OCI-M1 (cell line): ENCODE measurements at places on chromosomes 7 and 10.
A peak's percentile ranks its signal among the peaks of the same experiment; 100 is the strongest.

- no peak for DNase-seq
These were observed 15.2 kb downstream of the FGL2 start for GRCh38 chr7:77184463-77184862.

- DNase-seq: peak; percentile 20
These were observed 90.1 kb upstream of the NANOS1 start for GRCh38 chr10:118939211-118940007.

- no peak for DNase-seq
These were observed 30.1 kb downstream of the DENND2A start for GRCh38 chr7:140610204-140611165.

DNA sequence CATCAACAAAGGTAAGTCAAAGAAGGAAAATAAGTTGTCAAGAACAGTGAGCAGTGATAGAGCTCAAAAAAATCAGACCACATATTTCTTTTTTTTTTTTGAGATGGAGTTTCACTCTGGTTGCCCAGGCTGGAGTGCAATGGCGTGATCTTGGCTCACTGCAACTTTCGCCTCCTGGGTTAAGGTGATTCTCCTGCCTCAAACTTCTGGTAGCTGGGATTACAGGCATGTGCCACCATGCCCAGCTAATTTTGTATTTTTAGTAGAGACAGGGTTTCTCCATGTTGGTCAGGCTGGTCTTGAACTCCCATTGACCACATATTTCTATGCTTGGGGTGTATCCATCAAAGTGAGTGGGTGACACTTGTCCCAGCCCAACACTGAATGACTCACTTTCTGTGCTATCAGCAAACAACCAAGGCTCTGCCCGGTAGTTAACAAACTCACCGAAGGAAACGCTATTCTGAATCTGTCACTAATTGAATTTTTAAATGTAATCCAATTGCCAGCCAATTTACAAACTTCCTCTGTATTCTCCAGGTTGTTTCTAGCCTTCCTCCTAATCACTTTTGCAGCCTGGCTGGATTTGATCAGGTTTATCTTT lies 19.6 kb upstream of the SMNDC1 start:
- no peak for DNase-seq

- DNase-seq: no peak
These were observed 6.8 kb upstream of the COMMD3 start for GRCh38 chr10:22309180-22310000.

- no peak for DNase-seq
These were observed 5.6 kb upstream of the PSTK start for GRCh38 chr10:122974543-122975064.

DNA sequence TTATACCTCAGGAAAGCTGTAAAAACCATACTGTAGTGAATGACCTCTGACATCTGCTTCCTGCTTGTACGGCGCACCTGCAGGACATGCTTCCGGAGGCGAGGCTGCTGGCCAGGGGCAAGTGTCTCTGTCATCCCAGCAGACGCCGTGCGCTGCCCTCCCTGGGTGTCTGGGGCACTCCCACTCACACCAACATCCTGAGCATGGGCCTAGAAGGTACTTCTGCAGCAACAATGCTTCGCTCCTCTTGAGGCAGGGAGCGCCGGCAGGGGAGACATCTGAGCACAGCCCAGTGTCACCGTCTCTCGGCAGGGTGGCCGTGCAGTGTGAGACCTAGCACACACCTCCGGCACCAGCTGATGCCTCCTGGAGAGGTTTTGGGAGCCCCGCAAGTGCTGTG lies 269.2 kb downstream of the MAD1L1 start:
- no peak for DNase-seq

DNA sequence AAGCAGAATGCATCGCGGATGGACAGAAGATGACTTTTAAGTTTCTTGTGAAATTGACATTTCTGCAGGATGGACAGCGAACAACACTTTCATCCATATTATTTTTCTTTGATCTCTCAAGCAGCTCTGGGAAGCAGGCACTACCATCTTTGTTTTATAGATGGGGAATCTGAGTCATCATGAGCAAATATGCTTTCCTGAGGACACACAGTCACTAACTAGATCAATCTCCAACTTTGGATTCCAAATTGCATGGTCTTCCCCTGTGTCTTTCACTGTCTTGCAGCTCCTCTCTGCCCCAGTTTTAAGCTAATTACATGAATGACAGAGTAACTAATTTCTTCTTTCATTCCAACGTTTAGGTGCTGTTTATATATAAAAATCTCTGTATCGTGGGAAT lies 201.5 kb downstream of the ADAM12 start:
- no peak for DNase-seq

DNA sequence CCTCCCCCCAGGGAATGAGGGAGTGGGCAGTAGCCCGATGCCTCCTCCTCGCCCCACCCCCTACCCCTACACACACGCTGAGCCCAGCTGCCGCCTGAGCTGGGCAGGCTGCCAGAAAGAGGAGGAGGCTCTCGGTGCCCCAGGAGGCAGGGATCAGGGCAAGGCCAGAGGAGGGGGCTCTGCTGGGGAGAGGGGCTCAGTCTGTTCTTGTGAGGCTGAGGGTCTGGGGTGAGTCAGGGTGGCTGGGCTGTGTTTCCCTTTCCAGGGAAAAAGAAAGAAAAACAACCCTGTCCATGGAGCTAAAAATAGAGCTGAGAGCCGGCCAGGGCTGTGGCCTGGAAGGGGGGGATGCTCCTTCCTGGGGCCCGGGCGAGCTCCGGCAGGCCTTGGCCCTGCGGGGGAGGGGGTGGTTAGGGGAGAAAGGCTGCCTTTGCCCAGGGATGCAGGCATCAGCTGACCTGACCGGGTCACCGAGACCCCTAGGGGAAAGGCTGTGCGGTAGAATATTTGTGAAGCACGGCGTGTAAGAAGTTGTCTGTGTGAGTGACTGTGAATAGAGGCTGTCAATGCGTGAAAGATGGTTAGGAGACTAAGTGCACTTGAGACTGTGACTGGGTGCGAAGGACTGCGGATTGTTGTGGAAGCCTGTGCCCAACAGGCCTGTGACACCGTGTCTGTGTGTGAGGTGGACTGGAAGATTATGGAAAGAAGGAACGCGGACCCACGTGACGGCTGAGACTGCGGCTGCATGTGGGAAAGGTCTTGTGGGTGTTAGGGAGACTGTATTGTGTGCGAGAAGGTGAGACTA lies 1.2 kb upstream of the LZTS2 start:
- DNase-seq: peak; percentile 91

DNA sequence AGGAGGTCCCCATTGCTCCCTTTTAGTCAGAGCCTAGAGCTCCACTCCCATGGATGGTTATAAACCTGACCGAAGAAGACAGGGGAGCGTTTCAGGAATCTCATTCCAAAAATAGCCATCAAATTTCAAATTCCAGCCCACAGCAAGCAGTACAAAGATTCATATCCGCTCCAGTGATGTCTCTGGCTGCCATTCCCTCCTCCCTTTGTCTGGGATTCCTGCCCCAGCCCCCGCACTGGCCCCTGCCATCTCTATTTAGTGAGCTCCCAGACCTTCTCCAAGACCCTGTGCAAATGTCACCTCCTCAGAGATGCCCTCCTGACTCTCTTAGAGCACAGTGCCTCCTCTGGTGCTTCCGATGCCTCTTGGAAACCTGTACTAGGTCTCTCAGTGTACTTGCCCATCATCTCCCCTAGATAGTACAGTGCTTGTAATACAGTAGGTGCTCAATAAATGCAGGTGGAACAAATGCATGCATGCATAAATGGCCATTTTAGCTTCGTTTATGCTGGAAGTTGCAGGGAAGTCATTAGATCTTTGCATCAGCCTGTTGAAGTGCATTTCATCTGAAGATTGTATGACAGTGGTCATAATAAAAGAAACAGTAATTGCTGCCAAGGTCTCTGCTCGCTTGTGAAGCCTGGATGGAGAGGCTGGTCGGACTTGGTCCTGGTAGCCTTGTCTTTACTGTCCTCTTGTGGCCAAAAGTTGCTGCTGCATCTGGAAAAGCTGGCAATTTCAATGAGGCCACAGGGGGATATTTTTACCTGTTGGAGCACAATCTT lies 32.0 kb upstream of the HABP2 start:
- peak; percentile 83 for DNase-seq

- DNase-seq: no peak
These were observed 94.4 kb upstream of the INSIG1 start for GRCh38 chr7:155203059-155203881.

GRCh38 chr7:28243861-28244260 lies 63.3 kb upstream of the JAZF1 start:
- no peak for DNase-seq

DNA sequence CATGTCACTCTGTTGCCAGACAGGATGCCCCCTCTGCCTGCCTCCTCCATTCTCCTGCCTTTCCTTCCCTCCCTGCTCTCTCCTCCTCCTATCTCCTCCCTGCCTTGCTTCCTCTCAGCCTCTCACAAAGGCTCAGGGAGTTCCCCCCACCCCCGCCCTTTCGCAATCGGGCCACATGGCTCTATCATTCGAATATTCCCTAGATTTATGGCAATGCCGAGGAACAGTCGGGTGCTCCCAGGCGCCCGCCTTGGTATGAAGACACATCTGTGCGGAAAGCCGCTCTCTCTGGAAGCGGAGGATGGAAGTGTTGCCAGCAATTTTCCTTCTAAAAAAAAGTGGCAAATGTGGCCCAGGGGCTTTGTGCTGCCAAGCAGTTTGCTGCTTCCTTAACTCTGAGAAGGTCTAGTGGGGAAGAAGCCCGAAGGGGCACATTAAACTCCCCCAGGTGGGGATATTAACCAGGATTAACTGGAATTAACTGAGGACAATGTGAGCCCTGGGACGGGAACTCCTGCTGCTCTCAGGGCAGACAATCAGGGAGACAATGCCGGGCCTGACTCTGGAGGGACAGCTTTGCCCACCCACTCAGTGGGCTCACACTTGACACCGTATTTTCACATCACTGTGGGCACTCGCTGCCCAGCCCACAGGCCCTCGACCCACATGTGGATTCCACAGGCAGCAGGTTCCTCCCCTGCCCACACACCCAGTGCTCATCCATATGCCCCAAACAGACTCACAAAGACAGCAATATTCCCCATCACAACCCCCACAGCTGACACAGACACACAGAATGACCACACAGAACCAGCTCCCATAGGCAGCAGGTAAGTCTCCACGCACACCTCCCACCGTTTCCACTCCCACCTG lies 88.4 kb upstream of the SMNDC1 start:
- peak; percentile 22 for DNase-seq

GRCh38 chr10:30111340-30112022 lies 52.1 kb upstream of the JCAD start:
- DNase-seq: no peak

DNA sequence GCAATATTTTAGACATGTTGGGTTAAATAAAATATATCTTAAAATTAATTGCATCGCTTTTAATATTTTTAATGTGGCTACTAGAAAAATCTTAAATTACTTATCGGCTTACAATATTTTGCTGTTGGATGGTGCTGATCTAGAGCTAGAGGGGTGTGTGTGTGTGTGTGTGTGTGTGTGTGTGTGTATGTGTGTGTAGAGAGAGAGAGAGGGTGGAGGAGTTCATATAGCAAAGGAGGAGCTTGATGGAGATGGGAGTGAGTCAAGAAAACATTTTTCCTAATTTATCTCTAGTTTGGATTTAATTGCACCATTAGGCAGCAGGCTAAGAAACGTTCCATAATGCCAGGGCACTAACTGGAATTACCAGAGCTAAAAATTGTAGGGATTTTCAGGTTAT lies 10.4 kb upstream of the SLC25A13 start:
- DNase-seq: no peak

- DNase-seq: no peak
These were observed 121.4 kb downstream of the DNAJB6 start for GRCh38 chr7:157458254-157458633.

DNA sequence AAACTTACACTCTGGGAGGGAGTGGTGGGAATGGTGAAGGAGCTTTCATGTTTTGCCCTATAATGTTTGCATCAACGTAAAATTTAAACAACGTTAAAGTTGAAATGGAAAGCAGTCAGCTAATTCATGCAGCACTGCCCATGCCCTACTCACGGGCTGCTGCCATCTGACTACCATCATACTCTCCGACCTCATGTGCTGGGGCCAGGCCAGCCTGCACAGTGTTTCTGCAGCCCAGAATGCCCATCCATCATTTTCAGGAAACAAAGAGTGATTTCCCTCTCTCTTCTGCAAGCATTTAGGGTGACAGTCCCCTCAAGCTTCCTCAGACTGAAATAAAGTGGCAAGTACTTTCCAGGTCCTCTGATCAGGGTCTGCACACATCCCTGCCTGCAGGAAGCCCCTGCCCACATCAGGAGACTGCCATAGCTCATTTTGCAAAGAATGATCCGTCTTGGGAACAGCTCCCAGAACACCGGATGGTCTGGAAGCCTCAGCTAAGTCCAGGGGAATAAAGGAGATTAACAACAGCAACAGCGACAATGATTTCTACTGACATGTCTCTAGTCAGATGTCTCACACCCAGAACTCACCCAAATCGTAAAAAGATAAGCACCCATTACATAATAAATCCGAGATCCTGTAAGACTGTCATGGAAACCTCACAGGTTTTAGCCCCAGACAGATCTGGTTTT lies 40.3 kb downstream of the ARHGAP22 start:
- no peak for DNase-seq

DNA sequence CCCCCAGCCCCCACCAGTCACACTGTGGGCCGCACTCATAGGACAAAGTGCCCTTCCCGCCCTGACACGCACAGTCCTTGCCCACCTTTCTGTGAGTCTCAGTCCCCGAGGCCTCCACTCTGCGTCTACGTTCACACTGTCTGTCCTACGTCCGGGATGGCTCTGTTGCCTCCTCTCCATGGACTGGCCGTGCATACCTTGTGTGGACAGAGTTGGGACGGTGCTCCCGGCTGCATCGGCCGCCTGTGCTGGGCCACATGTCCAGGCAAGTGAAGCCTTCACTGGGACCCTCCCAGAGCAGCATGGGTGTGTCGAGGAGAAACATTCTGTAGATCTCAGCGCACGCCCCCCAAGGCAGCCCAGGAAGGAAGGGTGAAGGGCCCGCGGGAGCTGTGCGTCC lies 239.0 kb downstream of the MGMT start:
- DNase-seq: no peak

DNA sequence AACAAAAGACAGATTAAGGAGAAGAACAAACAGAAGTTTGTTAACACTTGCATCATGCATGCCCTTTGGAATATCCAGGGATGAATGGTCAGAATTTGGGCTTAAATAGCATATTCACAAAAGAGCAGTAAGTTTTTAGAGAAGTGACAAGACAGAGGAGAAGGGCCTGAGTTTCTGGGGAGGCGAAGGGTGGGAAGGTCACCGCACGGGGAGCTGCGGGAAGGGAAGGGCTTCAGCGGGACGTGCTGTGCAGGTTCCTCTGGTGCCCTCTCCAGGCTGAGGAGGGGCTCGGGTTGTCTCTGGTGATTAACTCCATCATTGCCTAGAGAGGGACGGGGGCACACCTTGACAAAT lies 10.4 kb upstream of the ZNF22 start:
- peak; percentile 83 for DNase-seq
